ENCODE measurements at places on chromosomes 2 and 18. TPM values are rescaled to one million over a fixed set of nuclear protein-coding genes. Genes with fewer than 3 reads are reported as not detected.
A peak's percentile ranks its signal among the peaks of the same experiment; 100 is the strongest.

The MAL gene
- total RNA-seq, result 176 TPM

The SERPINB4 gene
- not detected for total RNA-seq

The TACR1 gene
- total RNA-seq, result not detected

The REEP1 gene
- 0.36 TPM for total RNA-seq

The CHST10 gene
- 2.7 TPM for total RNA-seq

The SPHKAP gene
- total RNA-seq, result not detected

DNA sequence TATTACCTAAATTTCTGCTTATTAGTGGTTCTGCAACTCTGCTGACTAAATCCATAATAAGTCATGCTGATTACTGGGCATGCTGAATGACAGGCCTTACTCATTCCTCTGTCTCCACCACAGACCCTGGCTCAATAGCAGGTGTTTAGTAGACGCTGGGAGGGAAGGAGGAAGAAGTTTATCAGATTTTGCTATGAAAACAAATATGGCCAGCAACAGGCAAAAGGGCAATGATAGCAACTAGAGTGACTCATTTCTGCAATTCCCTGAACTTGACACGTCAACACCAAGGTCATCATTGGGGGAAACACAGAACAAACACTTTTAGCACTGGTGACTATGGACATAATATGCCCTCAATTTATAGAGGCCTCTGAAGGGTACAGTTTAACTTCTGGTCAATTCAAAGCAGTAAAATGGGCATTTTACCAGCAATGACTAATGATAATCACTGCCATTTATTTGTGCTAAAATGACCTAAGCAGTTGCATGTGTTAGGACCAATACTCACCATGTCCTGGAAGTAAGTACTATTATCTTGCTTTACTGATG lies 35.2 kb downstream of the TMEM163 start:
- no peaks in the 10 kb centered on the region for H3K36me3 ChIP-seq
- H3K27ac ChIP-seq, result no peak overlapping the region
- DNase-seq, result no peak
- H3K4me3 ChIP-seq, result no peak overlapping the region
- peaks cover 20% of the 10 kb centered on the region for H3K4me1 ChIP-seq

GRCh38 chr2:79723830-79724229 lies 211.0 kb downstream of the CTNNA2 start:
- no peaks in the 10 kb centered on the region for H3K36me3 ChIP-seq
- no peak overlapping the region for H3K4me3 ChIP-seq
- H3K27ac ChIP-seq, result no peak overlapping the region
- H3K4me1 ChIP-seq, result no peaks in the 10 kb centered on the region

GRCh38 chr2:43011158-43011491 lies 215.3 kb downstream of the ZFP36L2 start:
- no peaks in the 10 kb centered on the region for H3K27me3 ChIP-seq
- no peaks in the 10 kb centered on the region for H3K4me1 ChIP-seq
- no peak overlapping the region for H3K27ac ChIP-seq
- no peak overlapping the region for H3K4me3 ChIP-seq
- H3K36me3 ChIP-seq, result no peaks in the 10 kb centered on the region

- H3K4me1 ChIP-seq, result no peaks in the 10 kb centered on the region
- no peak overlapping the region for H3K4me3 ChIP-seq
- no peak for DNase-seq
- no peaks in the 10 kb centered on the region for H3K36me3 ChIP-seq
- H3K27ac ChIP-seq, result no peak overlapping the region
These were observed 67.4 kb upstream of the HAAO start for GRCh38 chr2:42859791-42860190.

GRCh38 chr2:134231965-134232340 lies 21.9 kb upstream of the MGAT5 start:
- no peak for DNase-seq
- H3K36me3 ChIP-seq, result no peaks in the 10 kb centered on the region
- no peak overlapping the region for H3K27ac ChIP-seq
- no peaks in the 10 kb centered on the region for H3K27me3 ChIP-seq

DNA sequence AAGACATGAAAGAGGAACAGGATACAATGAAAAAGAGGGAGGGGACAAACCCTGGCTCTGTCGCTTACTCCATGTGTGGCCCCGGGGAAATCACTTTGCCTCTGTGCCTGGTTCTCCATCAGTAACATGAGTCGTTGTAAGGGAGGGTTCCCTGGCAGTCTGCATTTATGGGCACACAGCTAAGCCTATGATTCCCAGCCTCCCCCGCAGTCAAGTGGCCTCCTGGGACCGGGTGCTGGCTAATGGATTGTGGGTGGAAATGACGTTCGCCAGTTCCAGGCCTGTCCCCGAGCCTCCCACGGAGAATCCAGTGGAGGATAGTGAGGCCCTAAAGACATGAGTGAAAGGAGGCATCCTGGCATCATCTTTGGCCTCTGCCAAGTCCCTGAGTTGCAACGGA lies 42.7 kb downstream of the SFXN5 start:
- no peak for DNase-seq
- H3K36me3 ChIP-seq, result no peaks in the 10 kb centered on the region
- H3K4me1 ChIP-seq, result no peaks in the 10 kb centered on the region
- H3K4me3 ChIP-seq, result no peak overlapping the region

DNA sequence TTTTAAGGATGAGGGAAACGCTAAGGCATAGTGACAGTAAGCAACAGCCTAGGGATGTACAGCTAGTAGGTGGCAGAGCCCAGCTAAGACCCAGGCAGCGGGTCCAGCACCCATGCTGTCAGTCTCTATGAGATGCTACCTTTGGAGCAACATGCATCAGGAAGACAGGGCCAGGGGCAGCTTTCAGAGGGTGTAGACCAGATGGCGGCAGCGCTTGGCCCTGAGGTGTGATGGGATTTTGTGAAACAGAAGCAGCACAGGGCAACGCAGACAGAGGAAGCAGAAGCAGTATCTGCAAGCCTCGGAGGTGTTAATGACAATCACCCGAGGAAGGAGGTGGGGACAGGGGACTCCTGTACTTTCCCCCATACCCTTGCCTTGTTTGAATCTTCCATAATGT lies 43.2 kb downstream of the SDC1 start:
- no peak for DNase-seq
- no peak overlapping the region for H3K27ac ChIP-seq
- no peaks in the 10 kb centered on the region for H3K36me3 ChIP-seq
- no peaks in the 10 kb centered on the region for H3K27me3 ChIP-seq

DNA sequence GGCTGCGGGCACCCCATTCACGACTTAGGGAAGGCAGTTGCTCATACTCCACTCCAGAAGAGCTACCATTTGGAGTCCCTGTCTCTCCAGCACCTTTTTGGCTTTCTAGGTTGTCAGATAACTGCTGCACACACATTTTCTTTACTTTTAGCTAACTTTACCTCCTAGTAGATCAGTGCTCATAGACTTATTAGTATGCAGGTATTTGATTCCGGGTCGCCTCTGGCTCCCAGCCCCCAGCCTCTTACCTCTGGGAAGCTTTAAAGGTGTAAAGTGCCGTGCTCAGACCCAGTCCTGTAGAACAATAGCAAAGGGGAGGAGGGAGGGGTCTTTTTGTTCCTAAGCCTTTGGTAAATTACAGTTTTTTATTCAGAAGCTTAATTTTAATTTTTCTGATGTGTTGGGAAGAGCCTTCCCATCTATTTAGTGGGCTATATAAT lies 102.9 kb downstream of the SPTBN1 start:
- H3K36me3 ChIP-seq, result no peaks in the 10 kb centered on the region
- peak overlapping the region; percentile 86 for H3K27ac ChIP-seq
- peak overlapping the region; percentile 94 for H3K4me3 ChIP-seq
- no peak for DNase-seq

DNA sequence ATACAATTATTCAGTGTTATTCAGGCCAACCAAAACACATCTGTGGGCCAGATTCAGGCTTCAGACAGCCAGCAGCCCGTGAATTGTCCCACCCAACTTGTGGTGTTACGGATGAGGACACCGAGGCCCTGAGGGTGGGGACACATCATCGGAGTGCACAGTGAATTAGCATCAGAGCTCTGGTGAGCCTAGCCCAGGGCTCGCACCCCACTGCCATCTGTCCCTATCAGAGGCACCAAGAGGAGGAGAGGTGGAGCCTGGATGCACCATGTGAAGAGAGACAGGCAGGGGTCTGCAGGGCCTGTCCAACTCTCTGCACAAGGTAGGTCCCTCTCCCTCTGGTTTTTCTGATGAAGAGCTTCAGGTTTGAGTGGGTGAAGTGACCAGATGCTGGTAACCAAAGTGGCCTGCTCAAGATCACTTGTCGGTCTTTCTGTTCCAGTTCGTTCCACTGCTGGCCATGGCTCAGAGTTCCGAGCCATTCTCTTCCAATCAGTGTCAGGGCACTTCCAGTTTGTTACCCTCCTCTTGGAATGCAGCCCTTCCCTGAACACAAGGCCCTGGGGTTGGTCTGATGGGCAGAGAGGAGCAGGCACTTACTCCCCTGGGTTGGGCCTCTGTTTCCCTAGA lies 14.8 kb upstream of the GLI2 start:
- no peaks in the 10 kb centered on the region for H3K36me3 ChIP-seq
- no peaks in the 10 kb centered on the region for H3K4me1 ChIP-seq
- no peaks in the 10 kb centered on the region for H3K27me3 ChIP-seq
- H3K4me3 ChIP-seq, result no peak overlapping the region
- H3K27ac ChIP-seq, result no peak overlapping the region

DNA sequence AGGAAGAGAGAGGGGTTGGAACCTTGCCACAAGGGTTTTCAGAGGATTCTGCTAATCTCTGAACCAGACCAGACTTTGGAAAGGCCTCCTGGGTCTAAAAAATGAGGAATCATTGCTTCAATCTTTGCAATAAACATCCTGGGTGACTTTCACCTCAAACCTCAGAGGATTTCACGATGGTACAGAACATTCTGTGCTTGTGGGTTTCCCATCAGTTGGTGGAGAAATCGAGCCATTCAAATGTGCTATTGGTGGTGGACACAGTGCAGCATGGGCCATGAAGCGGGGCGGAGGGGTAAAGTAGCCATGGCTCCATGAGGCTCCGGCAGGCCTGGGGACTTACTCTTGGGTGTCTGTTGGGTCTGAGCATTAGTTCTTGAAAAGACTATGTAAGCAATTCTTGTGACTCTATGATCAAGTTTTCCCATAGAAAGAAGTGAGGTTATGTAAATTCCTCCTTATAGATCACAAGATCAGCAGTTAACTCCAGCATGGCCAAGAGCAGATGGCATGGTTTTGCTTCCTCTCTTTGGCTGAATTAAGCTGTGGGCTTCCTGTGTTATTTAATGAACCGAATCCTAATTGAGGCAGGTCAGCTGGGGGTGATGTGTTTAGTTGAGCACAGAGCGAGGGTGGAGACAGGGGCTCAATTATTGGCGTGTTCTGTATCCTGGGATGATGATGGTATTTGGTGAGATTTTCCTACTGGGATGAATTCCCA lies 1.9 kb upstream of the IL1R2 start:
- H3K36me3 ChIP-seq, result no peaks in the 10 kb centered on the region
- no peaks in the 10 kb centered on the region for H3K4me1 ChIP-seq
- no peak for DNase-seq
- no peak overlapping the region for H3K27ac ChIP-seq
- H3K4me3 ChIP-seq, result no peak overlapping the region

DNA sequence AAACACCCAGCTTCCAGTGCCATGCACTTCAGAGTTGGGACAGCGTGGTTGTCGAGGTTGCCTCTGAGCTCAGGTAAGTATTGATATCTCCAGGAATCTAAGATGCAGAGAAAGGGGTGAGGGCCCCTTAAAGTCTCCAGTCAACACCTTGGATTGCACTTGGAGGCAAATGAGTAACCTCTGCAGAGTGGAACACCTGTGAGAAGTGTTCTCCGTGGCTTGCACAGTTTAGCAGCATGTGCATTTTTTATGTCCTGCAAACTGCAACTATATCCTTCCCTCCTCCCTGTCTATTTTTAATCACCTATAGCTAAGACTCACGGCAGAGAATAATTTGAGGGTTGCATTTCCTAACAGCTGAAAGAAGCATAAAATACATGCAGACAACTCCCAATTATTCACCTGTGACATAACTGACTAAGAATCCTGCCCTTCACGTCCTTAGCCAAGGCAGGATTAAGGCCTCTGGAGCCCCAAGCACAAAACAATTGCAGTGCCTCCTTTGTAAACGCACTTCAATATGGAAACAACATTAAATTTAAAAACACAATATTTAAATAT lies 1.6 kb upstream of the ZNF385B start:
- no peaks in the 10 kb centered on the region for H3K4me1 ChIP-seq
- no peak overlapping the region for H3K4me3 ChIP-seq
- DNase-seq, result no peak
- no peak overlapping the region for H3K27ac ChIP-seq

- H3K27ac ChIP-seq, result no peak overlapping the region
- H3K36me3 ChIP-seq, result no peaks in the 10 kb centered on the region
- DNase-seq, result no peak
- H3K4me1 ChIP-seq, result no peaks in the 10 kb centered on the region
These were observed 1696.1 kb upstream of the LRRTM1 start for GRCh38 chr2:82000606-82001005.

GRCh38 chr18:31965316-31965970 lies 22.5 kb upstream of the TRAPPC8 start:
- no peaks in the 10 kb centered on the region for H3K36me3 ChIP-seq
- no peaks in the 10 kb centered on the region for H3K27me3 ChIP-seq
- no peaks in the 10 kb centered on the region for H3K4me1 ChIP-seq
- DNase-seq, result no peak

DNA sequence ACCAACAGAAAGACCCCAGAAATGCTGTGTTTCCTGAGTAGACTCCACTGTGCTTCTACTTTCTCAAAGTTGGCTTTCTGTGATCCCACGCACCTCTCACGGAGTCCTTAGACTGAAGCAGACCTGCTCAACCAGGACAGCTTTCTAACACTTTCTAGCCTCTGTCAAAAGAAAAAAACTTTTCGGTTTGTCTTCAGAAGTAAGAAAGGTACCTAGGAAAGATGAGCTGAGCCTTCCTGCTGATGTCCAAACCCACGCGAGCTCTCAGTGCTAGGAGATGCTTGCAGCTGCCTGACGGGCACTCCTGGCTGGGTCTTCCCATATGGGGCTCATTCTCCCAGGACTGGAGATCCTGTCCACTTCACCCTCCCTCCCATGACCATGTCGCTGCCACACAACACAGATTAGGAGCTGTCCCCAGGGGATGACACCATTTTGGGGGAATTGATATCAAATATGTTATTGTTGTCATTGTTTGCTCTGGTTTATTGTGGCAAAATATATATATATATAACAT lies 49.2 kb upstream of the DAPL1 start:
- no peaks in the 10 kb centered on the region for H3K36me3 ChIP-seq
- DNase-seq, result no peak
- H3K27ac ChIP-seq, result no peak overlapping the region

- H3K27ac ChIP-seq, result no peak overlapping the region
- H3K4me3 ChIP-seq, result no peak overlapping the region
- no peaks in the 10 kb centered on the region for H3K36me3 ChIP-seq
These were observed 7.8 kb upstream of the IL1R2 start for GRCh38 chr2:101983928-101984327.

Measured in naive thymus-derived CD4-positive, alpha-beta T cell (primary cell).